Psoas muscle (tissue), 8 donors: ENCODE measurements at places on chromosomes 2 and 18. TPM values are rescaled to one million over a fixed set of nuclear protein-coding genes. Genes with fewer than 3 reads are reported as not detected.

- no peak for DNase-seq
These were observed 103.4 kb upstream of the TFCP2L1 start for GRCh38 chr2:121388371-121388770.

- no peak for DNase-seq
These were observed 96.3 kb downstream of the TRIP12 start for GRCh38 chr2:229825476-229825875.

Gene CDH2
- polyA plus RNA-seq = 0.52 TPM

DNA sequence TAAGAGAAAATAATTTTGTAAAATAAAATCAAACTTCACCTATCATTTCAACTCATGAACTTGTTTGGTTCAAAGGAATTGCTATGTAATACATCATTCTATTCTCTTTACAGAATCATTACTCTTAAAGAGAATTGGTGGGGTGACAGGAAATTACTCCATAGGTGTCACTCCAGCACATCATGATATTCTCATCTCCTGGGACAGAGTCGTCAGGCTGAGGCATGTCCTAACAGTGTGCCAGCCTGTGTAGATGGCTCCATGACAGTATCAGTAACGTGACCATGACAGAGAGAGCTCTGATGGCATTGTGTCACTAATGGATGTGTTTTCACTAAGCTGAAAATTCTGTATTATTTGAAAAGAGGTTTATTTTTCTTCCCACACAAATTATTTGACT lies 13.9 kb downstream of the SPATS2L start:
- no peak for DNase-seq

DNA sequence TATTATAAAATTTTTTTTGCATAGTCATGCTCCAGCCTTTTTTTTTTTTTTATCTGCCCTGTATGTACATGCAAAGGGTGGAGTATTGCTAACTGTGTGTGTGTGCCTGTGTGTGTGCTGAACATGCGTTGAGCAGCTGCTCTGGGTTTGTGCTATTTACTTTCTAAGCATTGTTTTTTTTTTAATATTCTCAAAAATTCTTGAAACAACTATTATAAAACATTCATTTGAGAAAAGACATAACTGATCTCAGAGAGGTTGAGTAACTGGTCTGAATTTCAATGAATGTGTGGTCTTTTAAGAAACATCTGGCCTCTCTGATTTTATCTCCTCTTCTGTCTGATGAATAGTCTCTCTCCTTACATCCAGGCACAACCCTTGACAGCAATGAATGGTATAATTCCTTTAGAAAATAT lies 366.0 kb upstream of the SLC14A2 start:
- DNase-seq = no peak

Gene MAL
- polyA plus RNA-seq = 1.5 TPM

- DNase-seq = no peak
These were observed 47.7 kb upstream of the YWHAQ start for GRCh38 chr2:9678544-9678943.

GRCh38 chr18:56992777-56993176 lies 154.1 kb upstream of the BOD1L2 start:
- no peak for DNase-seq

DNA sequence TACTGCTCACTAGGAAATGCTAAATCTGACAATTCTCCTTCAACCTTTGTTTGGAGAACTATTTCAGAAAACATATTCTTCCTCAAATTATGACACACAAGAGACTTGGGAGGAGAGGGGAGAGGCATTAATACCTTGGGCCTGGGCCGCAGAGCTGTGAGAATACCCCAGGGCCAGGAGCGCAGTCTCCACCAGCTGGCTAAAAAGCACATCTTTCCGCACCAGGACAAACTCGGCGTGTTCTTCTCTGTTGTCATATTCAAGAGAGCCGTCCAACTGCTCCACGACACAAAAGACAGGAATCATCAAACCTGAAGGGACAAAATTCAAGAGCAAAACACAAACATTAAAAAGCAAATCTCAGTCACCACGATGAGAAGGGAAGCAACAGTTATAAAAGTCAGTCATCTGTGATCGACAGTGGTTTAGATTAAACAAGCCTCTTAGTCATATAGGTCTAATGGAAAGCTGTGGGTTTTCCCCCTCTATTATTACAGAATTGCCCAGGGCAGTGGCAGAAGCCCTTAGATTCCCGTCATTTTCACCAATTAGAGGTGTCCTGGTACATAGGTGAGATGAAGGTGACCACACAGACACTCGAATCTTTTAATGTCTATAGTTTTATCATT lies 24.4 kb downstream of the SATB2 start:
- DNase-seq = no peak

DNA sequence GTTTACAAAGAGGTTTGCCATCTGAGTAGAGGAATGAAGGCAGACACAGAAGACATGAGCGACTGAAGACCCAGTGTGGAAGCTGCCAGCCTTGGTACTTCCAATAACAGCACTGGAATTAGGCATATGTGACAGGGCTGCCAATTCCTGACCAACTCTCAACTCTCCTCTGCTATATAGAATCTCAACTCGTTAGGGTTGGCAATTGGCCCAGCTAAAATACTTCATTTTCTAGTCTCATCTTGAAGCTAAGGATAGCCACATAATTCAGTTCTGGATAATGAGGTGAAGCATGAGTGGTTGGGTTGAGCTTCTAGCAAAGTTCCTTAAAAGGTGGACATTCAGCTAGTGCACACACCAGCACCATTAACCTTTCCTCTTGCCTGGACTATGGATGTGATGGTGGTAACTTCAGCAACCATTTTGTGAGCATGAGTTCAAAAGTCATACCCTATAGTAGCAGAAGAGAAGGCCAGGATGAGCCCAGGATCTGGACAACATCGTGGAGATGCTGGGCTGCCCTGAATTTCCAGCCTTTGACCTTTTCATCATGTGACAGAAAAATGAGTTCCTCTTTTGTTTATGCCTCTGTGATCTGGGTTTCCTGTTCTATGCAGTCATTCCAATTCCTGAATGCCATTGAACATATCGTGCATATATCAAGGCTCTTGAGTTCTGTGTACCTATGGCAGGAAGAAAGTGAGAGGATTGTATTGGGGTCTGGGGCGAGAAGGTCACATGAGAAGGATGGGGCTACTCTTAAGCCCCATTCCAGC lies 68.1 kb upstream of the HAAO start:
- DNase-seq = no peak

Gene XIRP2
- polyA plus RNA-seq = 355 TPM

GRCh38 chr2:137339051-137339450 lies 573.7 kb downstream of the THSD7B start:
- DNase-seq = no peak

Gene ABCG5
- polyA plus RNA-seq = not detected

GRCh38 chr2:28809927-28810326 lies 707 bp upstream of the SPDYA start:
- no peak for DNase-seq

GRCh38 chr2:127199223-127199622 lies 20.9 kb downstream of the CYP27C1 start:
- no peak for DNase-seq

Gene EVX2
- not detected for polyA plus RNA-seq

Gene C2orf80
- not detected for polyA plus RNA-seq

GRCh38 chr2:38671946-38672345 lies 6.0 kb downstream of the GALM start:
- no peak for DNase-seq

- DNase-seq = no peak
These were observed 11.8 kb upstream of the MYL12A start for GRCh38 chr18:3235846-3236245.

- DNase-seq = no peak
These were observed 681.3 kb downstream of the ADCYAP1 start for GRCh38 chr18:1585881-1586488.

GRCh38 chr18:55593888-55594287 lies 5.9 kb upstream of the TCF4 start:
- DNase-seq = no peak

- no peak for DNase-seq
These were observed 50.2 kb upstream of the PAIP2B start for GRCh38 chr2:71277147-71277475.

GRCh38 chr2:172639256-172639655 lies 83.4 kb downstream of the PDK1 start:
- no peak for DNase-seq

- DNase-seq = no peak
These were observed 17.2 kb upstream of the KCNG2 start for GRCh38 chr18:79780547-79780946.

DNA sequence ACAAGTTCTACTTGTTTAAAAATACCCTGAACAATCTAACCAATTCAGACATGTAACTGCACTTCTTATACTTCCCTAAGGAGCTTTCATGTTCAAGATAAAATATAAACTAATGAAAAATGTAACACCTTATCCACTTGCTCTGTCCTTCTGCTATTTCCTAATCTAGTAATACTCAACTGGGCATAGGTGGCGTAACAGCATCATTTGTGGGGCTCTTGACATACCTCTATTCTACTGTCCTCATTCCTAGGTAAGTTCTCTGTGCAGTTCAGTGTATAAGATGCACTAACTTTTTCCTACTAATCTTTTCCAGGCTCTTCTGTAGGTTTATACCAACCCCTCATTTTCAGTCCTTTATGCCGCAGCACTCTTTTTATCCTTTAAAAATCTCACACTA lies 36.7 kb downstream of the PRKD3 start:
- no peak for DNase-seq

DNA sequence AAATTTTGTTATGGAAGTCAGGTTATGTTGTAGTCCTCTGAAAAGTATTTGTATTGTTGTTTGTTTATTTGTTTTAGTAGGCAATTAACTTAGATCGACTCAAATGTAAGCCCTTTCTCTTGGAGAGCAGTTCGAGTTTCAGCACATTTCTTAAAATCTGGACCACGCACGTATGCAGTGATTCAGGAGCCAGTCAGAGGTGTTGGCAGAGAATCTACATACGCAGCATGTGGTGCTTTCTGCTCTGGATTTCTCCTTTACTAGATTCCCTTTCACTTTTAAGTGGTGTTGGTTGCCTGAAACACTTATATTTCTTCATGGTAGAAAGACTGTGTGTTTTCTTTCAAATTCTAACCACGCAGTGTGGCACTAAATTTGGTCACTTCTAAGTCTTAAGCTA lies 773.9 kb upstream of the LRATD1 start:
- no peak for DNase-seq

Gene IKZF2
- 0.56 TPM for polyA plus RNA-seq

GRCh38 chr2:196293751-196294515 lies 122.6 kb upstream of the STK17B start:
- no peak for DNase-seq

GRCh38 chr2:54434711-54435110 lies 21.4 kb upstream of the SPTBN1 start:
- no peak for DNase-seq

DNA sequence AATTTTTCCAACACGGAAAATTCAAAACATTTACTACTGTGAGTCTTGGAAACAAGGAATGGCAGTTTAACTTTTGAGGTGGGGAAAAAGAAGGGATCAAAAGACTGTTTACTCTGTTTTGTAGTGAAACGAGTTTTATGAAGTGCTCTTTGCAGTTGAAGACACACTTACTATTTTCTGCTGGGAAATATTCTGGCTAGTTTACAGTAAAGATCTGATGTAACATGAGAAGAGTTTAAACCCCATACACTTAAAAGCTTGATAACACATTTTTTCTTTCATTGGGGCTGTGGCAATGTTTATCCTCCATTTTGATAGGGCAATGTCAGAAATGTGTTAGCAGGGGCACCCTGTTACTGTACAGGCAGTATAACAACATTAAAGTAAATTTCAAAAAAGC lies 124.9 kb upstream of the SMAD7 start:
- no peak for DNase-seq

GRCh38 chr2:136008205-136008865 lies 22.9 kb upstream of the DARS1 start:
- DNase-seq = peak; percentile 35

DNA sequence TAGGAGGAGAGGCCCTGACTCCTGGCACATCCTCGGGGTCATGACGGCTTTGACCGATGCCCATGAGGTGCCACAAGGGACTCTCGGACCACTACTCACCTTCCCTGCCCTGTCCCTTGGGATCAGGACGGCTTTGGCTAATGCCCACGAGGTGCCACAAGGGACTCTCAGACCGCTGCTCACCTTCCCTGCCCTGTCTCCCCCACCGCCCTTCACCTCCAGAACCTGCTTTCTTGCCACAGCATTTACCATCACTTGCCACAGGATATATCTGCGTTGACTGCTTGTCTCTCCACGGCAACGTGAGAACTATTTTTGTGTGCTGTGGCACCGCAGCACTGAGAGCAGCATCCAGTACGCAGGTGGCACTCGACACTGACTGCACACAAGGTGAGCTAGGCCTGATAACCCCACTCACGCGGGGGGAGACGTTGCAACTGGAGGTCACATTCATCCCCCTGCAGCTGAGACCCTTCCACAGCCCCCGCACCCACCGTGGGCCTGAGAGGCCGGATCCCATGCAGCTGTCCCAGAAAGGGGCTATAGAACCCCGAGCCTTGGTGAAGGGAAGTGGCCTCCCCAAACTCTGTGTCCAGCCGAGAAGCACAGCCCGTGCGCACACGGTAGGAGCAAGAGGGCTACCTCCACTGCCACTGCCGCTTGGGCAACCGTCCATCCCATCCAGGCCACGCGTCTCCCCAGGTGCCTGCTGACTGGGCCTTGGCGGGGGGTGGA lies 47.5 kb downstream of the ANO7 start:
- DNase-seq = no peak

DNA sequence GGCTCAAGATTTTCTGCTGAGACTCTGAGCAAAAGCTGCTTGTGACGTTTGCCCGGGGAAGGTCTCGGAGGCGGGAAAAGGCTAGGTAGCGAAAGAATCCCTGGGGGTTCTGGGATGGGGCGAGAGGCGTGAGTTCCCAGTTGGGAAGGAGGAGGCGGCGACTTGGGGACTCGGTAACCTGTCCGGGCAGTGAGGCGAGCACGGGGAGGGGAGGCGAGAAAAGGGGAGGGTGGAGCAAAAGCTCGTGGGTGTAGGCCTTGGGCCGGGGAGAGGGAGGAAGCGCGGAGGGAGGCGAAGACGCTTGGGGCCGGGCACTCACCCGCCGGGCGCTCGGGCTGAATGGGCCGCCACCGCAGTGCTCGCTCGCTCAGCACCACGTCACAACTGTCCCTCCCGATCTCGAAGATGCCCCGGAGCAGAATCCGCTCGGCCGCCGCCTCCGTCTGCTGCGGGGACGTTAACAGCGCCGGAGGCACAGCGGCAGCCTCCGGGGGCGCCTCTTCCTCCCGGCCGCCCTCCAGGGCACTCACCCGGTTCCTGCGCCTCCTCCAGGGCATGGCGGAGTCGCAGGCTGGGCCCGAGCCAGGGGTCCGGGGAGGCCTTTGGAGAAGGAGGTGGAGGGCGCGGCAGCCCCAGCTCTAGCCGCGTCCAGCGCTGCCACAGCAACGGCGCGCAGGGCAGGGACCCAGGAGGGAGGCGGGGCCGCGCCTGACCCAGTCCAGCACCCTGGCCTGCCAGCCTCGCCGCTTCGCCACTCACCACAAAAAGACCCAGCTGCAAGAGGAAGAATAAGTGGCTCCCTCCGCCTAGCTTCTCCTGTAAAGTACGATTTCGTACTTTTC lies at the start of gene CERKL:
CERKL (minus strand) TSS at position 656 of the 842 bp plus-strand sequence; CDS start at position 557, 99 bp downstream.
- DNase-seq = peak; percentile 17

DNA sequence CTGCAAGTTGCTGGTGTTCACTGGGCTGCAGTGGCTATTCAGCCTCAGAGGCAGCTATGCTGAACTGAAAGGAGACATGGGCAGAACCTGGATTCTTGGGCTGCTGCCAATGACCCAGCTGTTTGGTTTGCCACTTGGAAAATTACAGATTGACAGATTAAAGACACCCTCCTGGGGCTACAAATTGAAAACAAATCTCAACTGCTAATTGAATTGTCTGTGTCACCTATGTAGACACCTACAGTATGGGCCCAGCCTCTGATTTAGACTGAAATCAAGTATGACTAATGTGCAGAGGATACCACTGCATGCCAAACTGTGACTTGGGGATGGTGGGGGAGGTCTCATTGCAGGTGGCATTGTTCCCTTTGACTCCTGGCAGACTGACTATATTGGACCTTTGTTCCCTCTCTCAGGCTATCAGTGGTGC lies 42.8 kb downstream of the ITSN2 start:
- DNase-seq = no peak
